ENCODE measurements at places on chromosomes 6 and 20.

DNA sequence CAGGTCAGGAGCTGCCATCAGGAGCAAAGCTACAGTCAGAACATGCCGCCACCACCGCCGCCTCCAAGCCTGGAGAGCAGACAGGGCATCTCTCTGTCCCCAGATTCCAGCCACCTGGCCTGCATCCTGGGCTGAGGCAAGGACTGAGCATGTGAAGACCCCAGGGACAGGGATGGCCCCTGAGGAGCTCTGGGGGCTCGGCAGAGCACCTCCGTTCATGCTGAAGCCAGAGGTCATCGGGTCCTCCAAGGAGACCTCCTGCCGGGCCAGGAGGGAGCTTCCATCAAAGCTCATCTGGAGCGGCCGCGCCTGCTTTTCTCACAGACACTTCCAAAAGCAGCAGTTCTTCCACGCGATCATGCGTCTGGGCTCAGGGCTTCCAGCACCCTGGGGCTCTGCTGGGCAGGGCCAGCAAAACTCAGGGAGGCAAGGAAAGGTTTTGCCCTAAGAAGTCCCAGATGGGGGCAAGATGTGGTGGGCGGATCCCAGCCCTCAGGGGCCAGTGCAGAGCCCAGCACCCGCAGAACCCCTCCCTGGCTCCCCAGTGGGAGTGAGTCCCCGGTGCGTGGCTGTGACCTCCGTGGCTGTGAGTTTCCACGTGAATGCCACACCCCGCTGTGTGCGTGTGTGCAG, 138.4 kb downstream of the TAF4 start:
- DNase-seq = no peak

DNA sequence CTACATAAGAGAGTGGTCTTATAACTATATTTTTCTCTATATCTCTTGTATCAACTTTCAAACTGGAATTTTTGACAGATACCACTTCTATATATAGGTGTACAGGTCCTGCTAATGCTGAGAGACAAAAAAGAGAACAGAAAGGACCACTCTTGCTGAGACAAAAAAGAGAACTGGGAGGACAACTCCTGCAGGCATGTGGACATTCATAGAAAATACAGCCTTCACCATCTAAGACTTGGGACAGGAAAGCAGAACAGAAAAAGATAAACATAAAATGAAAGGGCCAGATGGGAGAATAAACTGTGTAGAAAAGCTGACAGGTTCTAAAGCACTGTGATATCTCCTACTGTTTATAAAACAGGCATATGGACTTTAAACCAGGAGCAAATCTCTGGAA, 541.0 kb upstream of the ADGRB3 start:
- no peak for DNase-seq

DNA sequence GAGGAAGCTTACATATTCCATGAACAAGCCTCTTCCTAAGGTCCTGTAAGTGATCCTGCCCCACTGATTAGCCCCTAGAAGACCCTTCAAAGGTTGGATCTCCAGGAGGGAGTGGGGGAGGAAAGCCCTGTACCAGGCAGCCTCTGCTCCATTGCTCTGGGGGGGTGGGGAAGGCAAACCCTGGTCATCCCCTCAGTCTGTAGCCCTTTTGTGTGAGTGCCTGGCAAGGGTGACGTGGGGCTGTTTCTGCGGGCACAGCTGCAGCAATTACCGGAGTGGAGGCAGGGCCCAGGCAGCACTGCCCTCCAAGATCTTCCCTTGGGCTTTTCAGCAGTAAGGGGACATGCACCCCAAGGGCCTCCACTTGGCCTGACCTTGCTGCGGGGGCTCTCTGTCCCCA, at the start of gene MOG:
Gene MOG (plus strand): TSS at position 295 of the 400 bp plus-strand sequence. CDS start 118 bp downstream, outside the sequence.
- DNase-seq = no peak

- no peak for DNase-seq
Observed at GRCh38 chr6:70844301-70844700, 112.6 kb downstream of the B3GAT2 start.

GRCh38 chr20:35093267-35093884, 769 bp upstream of the TRPC4AP start:
- DNase-seq = peak; percentile 69

DNA sequence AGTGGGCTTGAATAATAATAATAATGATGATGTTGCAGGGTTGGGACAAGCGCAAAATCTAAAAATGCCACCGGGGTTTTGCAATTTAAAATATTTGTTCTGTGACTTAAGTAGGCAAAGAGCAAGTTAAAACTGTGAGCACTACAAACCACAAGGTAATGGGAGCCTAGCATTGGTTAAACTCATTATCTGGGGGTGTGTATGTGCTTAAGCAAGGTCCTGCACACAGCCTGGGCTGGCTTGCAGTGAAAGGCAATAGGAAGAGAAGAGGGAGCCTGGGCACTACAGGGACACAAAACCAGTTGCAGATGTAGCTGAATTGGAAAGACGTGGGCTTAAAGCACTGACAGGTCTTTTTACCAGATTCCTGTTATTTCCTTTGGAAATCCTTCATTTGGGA, 11.7 kb downstream of the SIM1 start:
- no peak for DNase-seq

- DNase-seq = no peak
Observed at GRCh38 chr6:68229566-68229965, 405.5 kb upstream of the ADGRB3 start.

DNA sequence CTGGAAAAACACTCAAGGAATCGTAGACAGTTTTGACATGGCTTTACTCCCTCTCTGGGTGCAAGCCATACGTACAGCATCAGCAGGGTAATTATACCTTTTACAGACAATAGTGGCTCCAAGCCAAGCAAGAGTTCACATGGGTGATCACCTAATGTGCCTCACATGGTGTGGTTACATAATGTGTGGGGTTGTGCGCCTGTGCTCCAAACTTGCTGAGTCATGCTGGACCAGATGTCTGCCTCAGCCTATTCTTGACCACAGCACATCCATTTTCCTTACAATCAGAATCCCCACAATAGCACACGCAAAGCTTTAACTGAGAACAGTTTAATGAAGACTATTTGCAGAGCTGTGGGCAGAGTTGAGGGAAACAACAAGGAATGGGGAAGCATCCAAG, 74.5 kb downstream of the ALDH8A1 start:
- no peak for DNase-seq

DNA sequence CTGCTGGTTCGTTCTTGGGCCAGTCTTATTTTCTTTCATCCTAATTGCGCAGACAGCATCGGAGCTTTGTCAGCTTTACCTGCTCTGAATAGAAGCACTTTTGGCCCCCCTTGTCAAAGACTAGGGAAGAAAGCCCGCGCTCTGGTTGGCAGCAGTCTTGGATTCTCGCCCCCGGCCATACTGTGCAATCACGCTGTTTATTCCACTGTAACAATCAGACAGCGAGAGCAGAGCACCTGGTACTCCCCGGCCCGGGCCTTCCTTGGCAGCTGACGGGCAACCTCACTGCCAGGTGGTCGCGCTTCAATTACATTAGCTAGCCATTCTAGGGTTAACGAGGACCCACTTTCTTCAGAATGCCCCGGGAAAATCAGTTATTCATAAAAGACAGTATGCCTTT, 72.6 kb downstream of the INSM1 start:
- no peak for DNase-seq

DNA sequence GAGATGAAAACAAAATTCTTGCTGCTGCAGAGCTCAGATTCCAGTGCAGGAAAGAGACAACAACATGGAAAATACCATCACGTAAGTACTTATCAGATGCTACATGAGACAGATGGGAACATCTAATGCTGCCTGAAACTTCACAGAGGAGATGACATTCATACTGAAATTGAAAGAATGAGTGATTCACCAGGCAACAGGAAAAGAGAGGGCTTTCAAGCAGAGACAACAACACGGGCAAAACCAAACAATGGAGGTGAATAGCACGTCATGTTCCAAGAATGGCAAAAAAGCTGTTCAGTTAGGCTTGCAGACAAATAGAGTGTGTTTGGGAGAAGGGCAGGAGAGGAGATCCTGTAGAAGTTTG, 39.3 kb downstream of the GTF2H5 start:
- no peak for DNase-seq

GRCh38 chr6:131654326-131654725, 17.2 kb downstream of the ENPP3 start:
- DNase-seq = no peak

- no peak for DNase-seq
Observed at GRCh38 chr6:5214570-5215052, 46.1 kb downstream of the LYRM4 start.

DNA sequence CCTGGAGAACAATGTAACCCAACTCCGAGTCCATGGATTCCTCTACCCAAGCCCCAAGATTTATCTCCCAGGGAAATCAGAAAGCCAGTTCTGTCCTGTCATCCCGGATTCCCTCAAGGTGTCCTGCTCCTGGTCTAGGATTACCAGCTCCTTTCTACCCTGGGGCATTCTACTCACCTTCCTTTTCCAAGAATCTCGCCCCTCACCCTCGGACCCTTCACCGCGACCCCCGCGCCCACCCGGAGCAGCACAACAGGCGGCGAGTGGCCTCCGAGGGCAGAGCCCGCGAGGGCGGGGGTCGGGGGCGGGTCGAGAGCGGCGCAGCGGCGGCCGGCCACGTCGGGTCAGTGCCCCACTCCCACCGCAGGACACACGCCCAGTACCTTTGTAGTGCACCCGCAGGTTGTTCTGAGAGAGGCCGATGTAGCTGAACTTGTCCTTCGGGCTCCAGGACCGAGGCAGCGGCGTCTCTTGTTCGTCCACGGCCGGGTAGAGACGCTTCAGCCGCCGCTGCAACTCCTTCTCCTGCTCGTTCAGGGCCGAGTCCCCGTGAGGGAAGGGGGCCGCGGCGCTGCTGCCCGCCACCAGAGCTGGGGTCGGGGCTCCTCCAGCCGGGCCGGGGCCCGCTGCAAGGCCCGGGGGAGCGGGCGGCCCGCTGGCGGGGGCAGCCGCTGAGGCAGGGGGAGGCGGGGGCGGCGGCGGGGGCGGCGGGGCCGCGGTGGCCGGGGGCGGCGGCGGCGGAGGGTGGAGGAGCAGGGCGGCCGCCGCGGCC, 897 bp downstream of the RANBP9 start:
- peak; percentile 40 for DNase-seq

DNA sequence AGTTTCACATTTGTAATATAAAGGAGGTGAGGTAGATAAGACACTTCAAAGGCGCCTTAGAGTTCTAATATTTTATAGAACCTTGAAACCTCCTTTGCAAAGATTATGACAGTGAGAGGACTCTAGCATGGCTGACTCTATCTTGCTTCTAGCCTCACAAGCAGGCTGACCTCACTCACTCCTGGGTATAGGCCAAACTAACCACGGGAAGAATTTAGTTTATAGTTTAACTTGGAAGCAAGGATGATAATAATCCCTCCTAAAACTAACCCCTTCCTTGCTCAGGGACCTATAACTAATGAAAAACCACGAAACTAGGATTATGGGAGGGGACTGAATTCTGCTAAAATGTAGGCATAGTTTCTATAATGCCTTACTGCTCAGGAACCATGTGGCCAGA, 84.3 kb downstream of the FILIP1 start:
- no peak for DNase-seq

DNA sequence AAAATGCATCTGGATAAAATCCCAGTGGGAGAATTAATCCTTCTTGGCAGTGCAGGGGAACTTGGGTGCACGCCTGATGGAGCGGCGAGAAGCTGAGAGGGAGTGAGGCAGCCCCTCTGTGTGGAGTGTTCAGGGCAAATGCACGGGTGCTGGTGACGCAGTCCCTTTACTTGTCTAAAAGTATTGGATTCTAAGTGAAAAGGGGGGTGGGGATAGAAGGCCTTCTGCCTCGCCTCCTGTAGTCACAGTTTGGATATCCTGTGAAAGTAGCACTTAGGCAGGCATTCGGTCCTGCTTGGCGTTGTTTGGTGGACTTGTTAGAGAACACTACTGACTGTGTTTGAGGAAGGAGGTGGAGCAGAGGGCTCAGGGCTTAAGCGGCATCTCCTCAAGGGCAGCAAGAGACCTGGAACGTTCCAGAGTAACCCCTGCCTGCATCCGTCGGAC, 39.3 kb downstream of the PHACTR3 start:
- DNase-seq = no peak

DNA sequence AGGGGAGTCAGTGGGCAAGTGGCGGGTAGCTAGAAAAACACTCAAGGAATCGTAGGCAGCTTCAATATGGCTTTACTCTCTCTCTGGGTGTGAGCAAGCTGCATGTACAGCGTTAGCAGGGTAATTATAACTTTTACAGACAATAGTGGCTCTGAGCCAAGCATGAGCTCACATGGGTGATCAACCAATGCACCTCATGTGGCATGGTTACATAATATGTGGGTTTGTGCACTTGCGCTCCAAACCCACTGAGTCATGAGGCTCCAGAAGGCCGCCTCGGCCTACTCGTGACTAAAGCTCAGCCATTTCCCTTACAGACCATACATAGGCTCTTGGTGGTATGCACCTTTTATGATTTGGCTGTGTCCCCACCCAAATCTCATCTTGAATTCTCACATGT, 78.4 kb upstream of the FBXL4 start:
- DNase-seq = no peak

DNA sequence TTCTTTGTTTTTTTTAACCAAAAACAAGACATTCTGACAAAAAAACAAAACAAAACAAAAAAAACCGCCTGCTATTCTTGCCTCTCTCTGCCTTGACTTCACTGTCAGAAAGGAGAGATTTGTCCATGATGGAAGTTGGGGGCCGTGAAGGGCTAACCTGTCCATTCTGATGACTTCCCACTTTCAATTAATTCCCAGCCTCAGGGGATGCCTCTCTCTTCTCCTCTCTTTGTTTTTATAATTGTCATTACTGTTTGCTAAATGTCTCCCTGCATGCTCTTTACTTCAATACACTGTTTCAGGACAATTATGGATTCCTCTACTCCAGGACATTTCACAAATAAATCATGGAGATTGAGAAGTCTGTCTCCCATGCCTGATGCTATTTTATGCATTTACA, 130.5 kb upstream of the CNR1 start:
- DNase-seq = no peak

- DNase-seq = peak; percentile 31
Observed at GRCh38 chr6:28462401-28462800, 19.1 kb upstream of the ZSCAN23 start.

DNA sequence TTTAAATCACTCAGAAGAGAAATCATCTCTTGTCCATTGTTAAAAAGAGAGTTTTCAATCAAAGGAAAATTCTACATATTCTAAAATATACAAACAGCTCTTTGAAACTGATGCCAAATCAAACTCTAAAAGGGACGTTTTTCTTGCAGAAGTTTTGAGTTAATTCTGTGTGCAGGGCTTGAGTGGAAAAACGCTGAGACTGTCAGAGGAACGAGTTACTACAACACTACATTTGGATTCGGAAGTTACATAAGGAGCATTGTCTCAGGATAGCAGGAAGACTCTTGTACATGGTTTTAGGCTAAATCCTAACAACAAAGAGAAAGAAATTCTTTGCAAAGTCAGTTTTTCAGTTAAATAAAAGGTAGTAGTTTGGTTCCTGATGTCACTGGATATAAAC, 155.7 kb upstream of the SUPT3H start:
- no peak for DNase-seq

DNA sequence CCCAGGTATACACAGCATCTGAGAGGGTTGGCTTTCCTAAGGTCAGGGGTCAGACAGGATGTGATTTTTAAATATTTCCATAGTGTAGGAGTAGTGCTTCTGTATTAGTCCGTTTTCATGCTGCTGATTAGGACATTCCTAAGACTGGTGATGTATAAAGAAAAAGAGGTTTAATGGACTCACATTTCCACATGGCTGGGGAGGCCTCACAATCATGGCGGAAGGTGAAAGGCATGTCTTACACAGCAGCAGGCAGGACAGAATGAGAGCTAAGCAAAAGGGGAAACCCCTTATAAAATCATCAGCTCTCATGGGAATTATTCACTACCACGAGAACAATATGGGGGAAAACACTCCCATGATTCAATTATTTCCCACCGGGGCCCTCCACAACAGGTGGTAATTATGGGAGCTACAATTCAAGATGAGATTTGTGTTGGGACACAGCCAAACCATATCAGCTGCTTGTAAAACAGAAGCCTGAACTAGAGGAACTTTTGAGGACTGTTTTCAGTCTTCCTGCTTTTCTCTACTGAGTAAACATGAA, 91.0 kb upstream of the MEI4 start:
- DNase-seq = no peak

All from stimulated activated CD4-positive, alpha-beta T cell treated with anti-CD3 and anti-CD28 coated beads, Interleukin-4, amount 100 ng/mL, for 4 hours (primary cell).